Vagina (tissue), 2 donors: ENCODE measurements at places on chromosomes 7 and 10. TPM values are rescaled to one million over a fixed set of nuclear protein-coding genes. Genes with fewer than 3 reads are reported as not detected.

SCIN gene
- 0.74 TPM for total RNA-seq

DNA sequence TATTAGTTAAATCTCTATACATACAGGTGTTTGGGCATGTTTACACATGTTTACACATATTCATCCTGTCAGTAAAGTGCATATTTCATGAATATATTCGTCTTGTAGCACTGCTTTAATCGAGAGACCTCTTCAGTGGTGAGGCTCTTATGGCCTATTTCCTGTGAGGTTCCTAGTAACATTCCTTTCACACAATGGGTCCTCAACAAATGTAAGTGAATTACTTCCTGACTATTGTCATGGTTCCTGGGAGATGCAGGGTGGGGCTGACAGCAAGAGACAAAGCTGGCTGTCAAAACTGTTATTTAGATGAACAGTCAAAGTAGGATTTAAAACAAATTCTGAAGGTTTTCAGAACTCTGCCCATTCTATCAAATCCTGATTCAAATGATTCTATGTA is 12.4 kb upstream of the SEMA3A start:
- no peak overlapping the region for H3K27ac ChIP-seq
- H3K4me3 ChIP-seq, result no peak overlapping the region
- DNase-seq, result no peak

PNLIPRP2 gene
- not detected for total RNA-seq

DNA sequence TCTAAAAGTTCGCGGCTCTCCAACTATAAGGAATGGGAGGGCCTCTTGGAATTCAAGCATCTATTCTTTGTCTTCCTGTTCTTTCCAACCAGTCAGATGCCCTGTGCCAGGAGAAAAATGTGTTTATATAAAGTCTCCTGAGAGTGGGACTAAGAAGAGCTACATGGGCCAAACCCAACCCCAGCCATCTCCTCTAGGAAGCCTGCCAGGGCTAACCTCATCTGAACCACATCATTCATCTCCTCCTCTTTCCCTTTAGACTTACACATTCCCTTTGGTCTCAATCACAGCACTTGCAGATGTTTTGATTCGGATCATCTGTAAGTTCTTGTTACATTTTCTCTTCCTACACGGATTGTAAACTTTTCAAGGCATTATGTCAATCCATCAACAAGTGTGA is 62.6 kb downstream of the DOCK4 start:
- H3K4me1 ChIP-seq, result peaks cover 13% of the 10 kb centered on the region
- no peak overlapping the region for H3K4me3 ChIP-seq
- H3K27me3 ChIP-seq, result no peaks in the 10 kb centered on the region
- no peak for DNase-seq
- no peaks in the 10 kb centered on the region for H3K36me3 ChIP-seq

GRCh38 chr7:78225534-78225933 is 427.0 kb downstream of the PHTF2 start:
- H3K27me3 ChIP-seq, result no peaks in the 10 kb centered on the region
- no peaks in the 10 kb centered on the region for H3K4me1 ChIP-seq
- no peak for DNase-seq
- no peak overlapping the region for H3K4me3 ChIP-seq

DNA sequence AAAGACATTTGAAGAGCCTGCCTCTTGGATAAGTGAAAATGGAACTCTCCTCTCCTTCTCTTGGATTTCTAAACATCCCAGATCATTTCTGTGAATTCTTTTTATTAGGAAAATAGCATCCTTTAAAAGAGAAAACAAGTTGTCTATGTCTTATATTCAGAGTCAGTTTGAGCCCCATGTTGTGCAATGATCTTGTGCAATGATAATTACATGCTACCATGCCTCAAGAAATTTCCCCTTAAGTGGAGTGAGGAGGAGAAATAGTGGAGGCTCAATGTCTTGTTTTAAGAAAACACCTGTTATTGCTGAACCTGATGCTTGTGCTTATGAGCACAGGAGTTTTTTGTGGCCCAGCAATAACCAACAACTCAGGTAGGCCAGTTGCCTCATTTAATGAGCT is 103.6 kb downstream of the NPSR1 start:
- H3K4me3 ChIP-seq, result no peak overlapping the region
- no peak for DNase-seq
- no peak overlapping the region for H3K27ac ChIP-seq
- H3K4me1 ChIP-seq, result no peaks in the 10 kb centered on the region
- H3K36me3 ChIP-seq, result no peaks in the 10 kb centered on the region
- H3K27me3 ChIP-seq, result no peaks in the 10 kb centered on the region

MMP21 gene
- not detected for total RNA-seq

GRCh38 chr7:7257899-7258692 is 75.8 kb downstream of the C1GALT1 start:
- H3K36me3 ChIP-seq, result no peaks in the 10 kb centered on the region
- H3K27ac ChIP-seq, result no peak overlapping the region
- H3K4me1 ChIP-seq, result no peaks in the 10 kb centered on the region
- no peaks in the 10 kb centered on the region for H3K27me3 ChIP-seq
- H3K4me3 ChIP-seq, result no peak overlapping the region

- H3K27ac ChIP-seq, result no peak overlapping the region
- H3K36me3 ChIP-seq, result no peaks in the 10 kb centered on the region
- no peak for DNase-seq
Observed at GRCh38 chr10:132118366-132118765, 52.6 kb downstream of the JAKMIP3 start.

CCNY gene
- total RNA-seq, result 28.5 TPM
